ENCODE measurements at places on chromosomes 16 and 17.
A peak's percentile ranks its signal among the peaks of the same experiment; 100 is the strongest.

DNA sequence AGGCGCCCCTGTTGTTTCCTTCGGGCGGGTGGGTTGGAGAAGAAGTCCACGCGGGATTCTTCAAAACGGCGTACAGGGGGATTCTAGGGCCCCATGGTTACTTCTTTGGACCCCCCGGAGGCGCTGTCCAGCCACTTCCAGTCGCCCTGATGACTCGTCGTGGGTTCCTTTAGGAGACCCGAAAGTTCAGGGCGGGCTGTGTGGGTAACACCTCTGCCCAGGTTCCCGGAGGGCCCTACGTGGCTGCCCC, 716 bp upstream of the HIC1 start:
- peak; percentile 71 for DNase-seq

DNA sequence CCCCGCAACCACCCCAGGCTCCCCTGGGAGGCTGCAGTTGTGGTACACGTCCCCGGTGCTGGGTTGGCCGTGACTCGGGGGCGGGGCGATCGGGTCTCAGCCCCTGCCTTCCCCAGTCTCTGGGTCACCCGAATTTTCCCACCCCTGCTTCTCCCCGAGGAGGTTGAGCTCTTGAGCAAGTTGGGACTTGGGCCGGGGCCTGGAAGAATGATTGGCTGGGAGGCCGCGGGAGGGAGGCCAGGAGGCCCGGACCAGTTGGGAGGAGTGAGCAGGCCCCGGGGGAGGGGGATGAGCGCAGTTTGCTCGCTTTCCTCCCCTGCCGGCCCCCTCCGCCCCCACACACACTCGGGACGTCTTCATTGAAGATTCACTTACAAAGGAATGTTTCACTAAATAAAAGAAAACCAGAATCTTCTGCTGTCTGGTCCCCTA, 4.5 kb upstream of the HEXIM1 start:
- peak; percentile 81 for DNase-seq

DNA sequence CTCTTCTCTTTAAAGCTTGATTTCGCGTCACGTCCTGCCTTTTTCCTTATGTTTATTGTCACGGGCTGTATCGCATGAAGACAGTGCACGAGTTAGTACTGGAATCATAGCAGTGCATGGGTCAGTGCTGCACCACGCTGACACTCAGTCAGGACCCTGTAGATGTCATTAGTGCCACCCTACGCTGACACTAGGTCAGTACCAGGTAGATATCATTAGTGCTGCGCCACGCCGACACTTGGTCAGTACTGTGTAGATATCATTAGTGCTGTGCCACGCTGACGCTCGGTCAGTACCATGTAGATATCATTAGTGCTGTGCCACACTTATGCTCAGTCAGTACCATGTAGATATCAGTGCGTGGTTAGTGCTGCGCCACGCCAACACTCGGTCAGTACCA, 106.2 kb upstream of the ZNF469 start:
- DNase-seq: no peak

DNA sequence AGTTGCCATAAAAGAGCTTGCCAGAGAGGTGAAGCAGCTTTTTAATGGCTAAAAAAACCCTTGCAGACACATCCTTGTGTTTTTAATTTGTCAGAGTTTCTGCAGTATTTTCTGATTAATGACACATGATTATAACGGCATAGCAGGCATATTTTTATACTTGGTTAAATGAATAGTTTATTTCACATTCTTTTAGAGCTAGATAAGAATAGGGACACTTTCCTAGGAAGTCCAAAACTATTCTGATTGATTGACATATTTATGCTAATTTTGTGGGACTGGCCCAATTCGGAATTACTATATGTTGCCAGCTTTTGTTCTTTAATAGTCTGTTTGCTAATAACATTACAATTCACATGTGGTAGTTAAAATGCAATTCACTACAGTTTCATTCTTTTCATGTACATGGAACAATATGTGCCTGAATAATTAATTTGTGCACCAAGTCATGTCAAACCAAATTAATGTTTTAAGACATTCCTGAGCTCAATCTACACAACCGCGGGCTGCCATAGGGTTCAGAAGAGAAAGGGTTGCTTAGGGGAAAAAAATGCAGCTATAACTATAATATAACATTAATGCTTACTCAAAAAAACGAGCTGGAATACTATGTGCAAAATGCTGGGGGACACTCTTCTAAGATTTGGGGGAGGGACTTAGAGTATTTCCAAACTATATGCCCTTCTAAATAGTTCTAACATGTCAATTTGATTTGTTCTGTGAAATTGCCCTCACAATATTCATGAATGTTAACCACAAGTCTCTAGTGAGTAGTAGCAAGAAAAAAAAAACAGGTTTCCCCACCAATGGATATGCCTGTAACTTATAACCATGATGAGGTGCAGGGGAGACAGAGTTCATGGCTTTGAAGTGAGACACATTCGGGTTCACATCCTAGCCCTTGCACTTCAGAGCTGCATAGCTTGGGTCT, 305.4 kb downstream of the CEP112 start:
- no peak for DNase-seq

DNA sequence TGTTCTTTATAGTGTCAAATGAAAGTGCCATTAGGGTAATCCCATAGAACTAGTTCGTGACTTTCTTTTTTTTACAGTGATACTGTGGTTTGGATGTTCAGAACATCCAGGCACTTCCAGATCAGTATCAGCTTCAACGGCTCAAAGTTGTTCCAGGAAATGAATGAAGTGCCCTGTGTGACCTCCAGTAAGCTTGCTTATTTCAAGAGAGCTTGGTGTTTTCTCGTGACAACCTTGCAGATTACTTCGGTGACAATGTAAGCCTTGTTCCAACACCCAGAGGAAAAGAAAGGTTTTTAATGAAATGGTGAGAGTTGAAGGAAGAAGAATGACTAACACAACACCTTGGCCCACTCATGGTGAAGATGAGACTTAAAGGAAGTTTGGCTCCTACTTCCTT, 16.0 kb upstream of the KCNJ16 start:
- no peak for DNase-seq

GRCh38 chr17:10169290-10169689, 29.1 kb downstream of the GAS7 start:
- no peak for DNase-seq

DNA sequence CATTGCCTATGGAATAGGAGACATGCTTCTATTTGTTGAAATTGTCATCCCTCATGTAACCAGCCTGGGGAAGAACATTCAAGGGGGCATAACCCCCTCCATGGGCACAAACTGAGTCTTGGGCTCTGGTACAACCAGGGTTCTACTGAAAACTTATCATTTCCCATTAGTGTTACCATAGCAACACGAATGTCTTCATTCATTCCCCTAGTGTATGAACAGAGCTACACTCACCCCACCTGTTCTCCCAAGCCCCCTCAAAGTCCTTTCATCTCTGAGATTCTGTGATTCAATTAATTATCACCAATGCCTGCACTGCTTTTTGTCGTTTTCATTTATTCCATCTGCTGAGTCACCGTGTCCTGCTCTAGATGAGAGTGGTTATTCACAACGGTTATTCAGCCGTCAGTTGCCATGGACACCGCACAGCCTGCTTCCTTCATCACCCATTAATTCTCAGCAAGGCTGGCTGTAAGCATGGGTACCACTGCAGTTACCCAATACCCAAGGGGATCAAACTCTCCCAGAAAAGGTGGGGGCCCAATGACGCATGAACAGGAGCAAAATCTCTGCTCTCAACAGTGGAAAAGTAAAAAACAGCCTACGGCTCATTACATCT, 1.6 kb upstream of the GAST start:
- DNase-seq: no peak

DNA sequence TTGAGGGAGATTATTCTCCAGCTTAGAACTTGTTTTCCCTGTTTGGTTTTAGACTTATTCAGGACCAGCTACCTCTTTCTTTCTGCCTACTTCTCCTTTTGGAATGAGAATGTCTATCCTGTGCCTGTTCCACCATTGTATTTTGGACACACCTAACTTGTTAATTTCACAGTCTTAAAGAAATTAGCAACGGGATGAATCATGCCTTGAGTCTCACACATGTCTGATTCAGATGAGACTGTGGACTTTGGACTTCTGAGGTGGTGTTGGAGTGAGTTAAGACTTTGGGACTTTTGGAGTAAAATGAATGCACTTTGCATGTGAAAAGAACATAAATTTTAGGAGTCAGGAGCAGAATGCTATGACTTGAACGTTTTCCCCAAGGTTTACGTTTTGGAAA, 581.4 kb downstream of the CDH11 start:
- no peak for DNase-seq

DNA sequence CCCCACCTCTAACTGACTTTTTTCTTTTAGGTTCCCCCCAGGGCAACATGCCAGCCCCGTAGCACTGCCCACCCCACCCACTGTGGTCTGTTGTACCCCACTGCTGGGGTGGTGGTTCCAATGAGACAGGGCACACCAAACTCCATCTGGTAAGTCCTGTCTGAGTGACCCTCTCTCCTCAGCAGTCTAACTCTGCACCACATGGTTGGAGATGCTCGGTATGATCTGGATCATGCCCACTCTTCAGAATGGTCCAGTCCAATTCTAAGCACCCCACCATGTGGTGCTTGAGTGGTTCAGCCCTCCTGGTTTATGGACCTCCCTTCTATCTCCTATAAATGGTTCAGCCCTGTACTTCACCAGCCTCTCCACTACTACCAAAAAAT, 5.9 kb downstream of the KDM6B start:
- peak; percentile 51 for DNase-seq

DNA sequence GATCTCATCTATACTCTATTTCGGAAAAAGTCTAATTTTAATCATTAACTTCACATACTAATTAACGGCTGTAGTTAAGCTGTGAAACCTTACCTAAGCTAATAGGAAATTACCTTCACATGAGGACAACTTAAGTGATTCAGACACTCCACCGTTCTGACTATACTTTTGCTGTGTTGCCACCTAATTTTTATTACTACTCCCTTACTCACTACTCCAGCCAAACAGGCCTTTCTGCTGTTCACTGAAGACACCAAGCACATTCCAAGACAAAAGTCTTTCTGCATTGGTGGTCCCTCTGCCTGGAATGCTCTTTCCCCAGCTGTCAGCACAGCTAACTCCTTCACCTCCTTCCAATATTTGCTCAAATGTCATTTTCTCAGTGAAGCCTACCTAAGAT, 1.3 kb downstream of the CMTR2 start:
- DNase-seq: no peak

DNA sequence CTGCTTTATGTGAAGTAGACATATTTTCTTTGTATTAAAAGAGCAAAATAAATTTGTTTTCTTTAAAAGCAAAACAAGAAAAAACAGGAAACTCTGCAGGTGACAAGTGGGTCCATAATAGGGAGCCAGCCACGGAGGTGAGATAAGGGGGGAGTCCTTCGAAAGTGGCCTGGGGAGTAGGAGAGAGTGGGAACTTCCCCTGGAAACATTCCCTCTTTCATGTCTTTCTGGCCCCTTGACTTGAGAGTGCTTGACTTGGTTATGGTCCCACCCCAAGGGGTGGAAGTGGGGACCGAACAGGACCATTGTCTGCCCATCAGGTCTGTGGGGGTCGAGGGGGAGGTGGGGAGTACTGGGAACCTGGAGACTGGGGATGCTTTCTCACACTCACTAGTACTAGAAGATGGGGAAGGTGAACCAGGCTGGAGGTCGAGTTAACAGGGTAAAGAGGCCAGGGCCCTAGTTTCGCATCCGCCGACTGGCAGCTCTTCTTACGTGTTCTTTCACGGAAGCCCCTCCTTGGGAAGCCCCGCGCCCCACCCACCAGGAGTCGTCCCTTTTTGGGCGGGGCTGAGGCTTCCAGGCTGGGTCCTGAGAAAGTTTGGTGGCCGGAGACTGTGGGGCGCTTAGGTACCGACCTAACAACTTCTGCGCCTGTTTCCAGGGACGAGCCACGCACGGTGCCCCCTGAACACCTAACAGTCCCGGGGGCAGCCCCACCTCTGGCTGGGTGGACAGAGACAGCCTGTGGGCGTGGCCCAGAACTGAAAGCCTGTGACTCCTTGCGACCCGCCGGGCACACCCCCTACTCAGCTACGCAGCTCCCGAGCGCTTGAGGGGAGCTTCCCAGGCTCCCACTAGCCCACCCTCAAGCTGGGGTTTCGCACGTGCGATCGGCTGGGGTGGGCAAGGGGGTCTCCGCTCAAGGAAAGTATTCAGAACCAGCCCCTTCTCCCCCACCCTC, 790 bp downstream of the TRADD start:
- DNase-seq: peak; percentile 63

DNA sequence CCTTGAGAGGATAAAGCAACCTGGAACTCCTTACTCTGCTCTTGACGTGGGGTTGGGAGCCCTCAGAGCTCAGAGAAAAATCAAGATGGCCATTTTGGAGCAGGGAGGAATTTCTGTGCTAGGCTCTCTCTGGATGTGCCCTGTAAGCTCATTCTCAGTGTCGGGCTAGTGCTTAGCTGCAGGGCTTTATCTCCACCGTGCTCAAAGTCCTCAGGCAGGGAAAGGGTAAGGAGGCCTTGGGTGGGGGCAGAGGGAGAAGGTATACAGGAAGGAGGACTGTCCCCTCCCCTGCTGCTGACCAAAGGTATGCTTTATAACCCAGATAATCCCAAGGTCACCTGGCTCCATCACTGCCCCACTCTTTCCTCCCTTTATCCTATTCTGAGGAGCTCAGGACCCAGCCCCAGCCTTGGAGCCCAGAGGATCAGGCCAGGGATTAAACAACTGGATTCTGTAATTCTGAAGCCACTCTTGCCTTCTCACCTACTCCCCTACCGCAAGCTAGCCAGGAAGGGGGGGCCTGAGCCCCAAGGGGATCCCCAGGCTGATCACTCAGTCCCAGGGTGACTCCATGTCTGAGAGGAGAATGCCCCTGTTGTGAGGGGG, 1.1 kb downstream of the DHRS11 start:
- no peak for DNase-seq
